ENCODE measurements at places on chromosomes 11 and 22.

DNA sequence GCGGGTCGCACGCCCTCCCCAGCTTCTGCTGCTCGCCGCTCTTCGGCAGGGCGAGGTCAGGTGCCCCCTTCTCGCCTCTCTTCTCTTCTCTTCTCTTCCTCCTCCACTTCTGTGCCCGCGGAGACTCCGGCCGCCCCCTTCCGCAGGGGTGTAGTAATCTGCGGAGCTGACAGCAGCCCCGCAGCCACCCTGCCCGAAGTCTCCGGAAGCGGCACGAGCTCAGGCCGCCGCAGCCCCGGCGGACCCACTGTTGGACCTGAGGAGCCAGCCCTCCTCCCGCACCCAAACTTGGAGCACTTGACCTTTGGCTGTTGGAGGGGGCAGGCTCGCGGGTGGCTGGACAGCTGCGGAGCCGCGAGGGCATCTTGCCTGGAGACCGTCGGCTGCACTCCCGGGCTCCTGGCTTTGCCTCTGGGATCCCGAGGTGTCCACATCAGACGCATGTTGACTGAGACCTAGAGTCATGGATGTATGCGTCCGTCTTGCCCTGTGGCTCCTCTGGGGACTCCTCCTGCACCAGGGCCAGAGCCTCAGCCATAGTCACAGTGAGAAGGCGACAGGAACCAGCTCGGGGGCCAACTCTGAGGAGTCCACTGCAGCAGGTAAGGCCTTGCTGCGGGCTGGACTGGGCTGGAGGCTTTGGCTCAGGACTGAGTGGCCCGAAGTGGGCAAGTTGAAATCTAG lies 486 bp downstream of the STIM1 start:
- peak; percentile 23 for DNase-seq

GRCh38 chr11:12085371-12086251 lies 24.8 kb upstream of the MICAL2 start:
- peak; percentile 63 for DNase-seq

GRCh38 chr11:34439610-34440198 lies 970 bp downstream of the CAT start:
- DNase-seq: no peak

- no peak for DNase-seq
These were observed 826 bp upstream of the EEF1G start for GRCh38 chr11:62574363-62575071.

DNA sequence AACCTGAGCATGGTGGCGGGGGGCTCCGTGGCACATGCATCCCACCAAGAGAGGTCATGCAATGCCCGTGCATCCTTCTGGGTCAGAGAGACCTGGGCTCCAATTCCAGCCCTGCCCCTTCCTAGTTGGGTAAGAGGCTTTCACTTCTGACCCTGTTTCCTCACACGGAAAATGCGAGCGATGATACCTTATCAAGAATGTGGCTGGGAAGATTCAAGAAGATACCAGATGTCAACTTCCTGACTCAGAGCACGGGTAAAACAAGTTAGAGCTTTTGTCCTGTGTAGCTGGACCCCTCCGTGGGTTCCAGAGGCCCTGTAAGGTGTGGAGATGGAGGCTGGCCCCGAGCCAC lies 8.7 kb upstream of the DGKZ start:
- DNase-seq: no peak

DNA sequence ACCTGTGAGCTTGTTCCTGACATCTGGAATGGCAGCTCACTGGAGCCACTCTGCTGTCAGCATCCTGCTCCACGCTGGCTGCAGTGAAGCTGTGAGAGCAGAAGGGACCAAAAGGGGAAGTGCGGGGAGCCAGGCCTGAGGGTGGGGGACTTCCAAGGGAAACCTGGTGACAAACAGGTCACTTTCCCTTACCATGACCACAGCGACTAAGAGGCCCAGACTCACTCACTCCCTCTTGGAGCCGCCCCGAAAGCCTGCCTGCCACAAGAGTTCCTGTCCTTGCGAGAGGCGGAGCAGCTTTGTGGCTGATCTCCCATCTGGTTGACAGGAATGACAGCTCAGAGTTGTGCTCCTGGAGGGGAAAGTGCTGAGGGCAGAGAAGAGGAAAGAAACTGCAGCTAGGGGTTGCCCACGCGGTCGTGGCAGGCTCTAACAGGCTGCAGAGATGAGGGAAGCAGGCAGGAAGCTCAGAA lies 183.8 kb upstream of the NTM start:
- DNase-seq: peak; percentile 1

DNA sequence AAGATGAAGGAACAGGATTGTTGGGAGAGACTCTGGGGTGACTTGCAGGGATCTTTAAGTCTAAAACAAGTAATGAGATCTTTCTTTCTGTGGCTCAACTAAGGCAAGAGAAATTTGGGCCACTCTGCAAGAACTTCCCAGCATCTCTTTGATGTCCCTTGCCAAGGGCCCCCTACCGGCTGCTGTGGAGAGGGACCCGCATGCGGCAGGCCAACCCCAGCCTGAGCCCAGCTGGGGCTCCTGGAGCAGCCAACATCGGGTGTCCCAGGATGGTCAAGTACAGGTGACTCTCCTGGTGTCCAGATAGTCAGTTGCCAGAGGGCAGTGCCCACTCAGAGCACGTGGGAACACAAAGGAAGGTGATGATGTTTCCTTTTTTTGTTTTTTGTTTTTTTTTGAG lies 363.2 kb downstream of the TBC1D22A start:
- no peak for DNase-seq

- no peak for DNase-seq
These were observed 2.3 kb downstream of the ATM start for GRCh38 chr11:108224911-108225786.

GRCh38 chr22:45136594-45136993 lies 27.1 kb upstream of the NUP50 start:
- DNase-seq: no peak

GRCh38 chr11:120326845-120327281 lies 1.8 kb downstream of the TLCD5 start:
- DNase-seq: no peak

- no peak for DNase-seq
These were observed 27.8 kb downstream of the LRP5 start for GRCh38 chr11:68340003-68340767.

DNA sequence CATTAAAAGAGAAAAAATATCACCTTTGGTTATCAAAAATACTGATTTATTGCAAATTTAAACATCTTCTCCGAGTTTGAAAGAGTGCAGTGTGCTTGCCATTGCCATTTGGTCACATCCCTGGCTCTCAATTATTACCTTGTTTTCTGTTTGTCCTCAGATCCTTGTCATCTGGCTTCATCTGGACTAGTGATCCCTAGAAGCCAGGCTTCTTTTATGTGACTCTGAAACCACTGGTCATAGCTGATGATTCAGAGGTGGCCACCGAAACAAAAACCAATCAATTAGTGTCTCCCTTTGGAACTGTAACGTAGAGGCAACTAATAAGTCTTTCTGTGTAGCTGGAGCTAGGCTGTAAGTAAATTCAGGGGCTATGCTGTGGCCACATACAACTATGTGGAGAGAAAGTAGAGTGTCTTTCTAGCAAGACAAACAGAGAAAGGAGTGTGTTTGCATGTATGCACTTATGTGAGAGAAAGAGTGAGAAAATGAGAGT lies 237.9 kb downstream of the LUZP2 start:
- DNase-seq: no peak

- no peak for DNase-seq
These were observed 200.1 kb upstream of the POU2AF2 start for GRCh38 chr11:111045407-111045803.

GRCh38 chr11:70528794-70529580 lies 130.7 kb downstream of the CTTN start:
- DNase-seq: no peak

- DNase-seq: no peak
These were observed 47.9 kb downstream of the OSBP2 start for GRCh38 chr22:30742291-30743256.

- no peak for DNase-seq
These were observed 368.4 kb upstream of the MTNR1B start for GRCh38 chr11:92601048-92601447.

GRCh38 chr11:17609291-17610084 lies 62.4 kb downstream of the OTOG start:
- no peak for DNase-seq

- DNase-seq: peak; percentile 69
These were observed 1.1 kb downstream of the MTFP1 start for GRCh38 chr22:30426388-30427353.

DNA sequence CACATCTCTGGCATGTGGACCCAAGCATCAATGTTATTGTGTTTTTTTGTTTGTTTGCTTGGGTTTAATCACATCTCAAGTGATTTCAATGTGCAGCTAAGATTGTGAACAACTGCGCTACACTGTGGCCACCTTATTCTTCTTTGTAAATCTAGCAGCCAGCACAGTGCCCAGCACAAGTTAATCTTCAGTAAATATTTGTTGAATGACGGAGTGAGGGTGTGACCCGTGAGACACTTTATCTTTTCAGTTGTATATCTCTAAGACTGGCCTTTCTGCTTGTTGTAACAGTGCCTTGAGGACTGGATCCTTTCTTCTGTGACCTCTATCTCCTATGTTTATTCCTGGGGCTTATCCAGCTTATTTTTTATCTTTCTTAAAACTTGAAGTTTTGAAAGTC lies 21.4 kb upstream of the AMOTL1 start:
- DNase-seq: no peak

GRCh38 chr11:86800076-86800959 lies at the start of gene PRSS23:
Gene PRSS23 (plus strand): TSS chr11:86800542. CDS start chr11:86807644, 7,102 bp downstream.
- DNase-seq: peak; percentile 61

GRCh38 chr22:47586038-47586437 lies 823.6 kb downstream of the TBC1D22A start:
- DNase-seq: no peak

- DNase-seq: no peak
These were observed 2.3 kb downstream of the CHKA start for GRCh38 chr11:68118706-68119448.

DNA sequence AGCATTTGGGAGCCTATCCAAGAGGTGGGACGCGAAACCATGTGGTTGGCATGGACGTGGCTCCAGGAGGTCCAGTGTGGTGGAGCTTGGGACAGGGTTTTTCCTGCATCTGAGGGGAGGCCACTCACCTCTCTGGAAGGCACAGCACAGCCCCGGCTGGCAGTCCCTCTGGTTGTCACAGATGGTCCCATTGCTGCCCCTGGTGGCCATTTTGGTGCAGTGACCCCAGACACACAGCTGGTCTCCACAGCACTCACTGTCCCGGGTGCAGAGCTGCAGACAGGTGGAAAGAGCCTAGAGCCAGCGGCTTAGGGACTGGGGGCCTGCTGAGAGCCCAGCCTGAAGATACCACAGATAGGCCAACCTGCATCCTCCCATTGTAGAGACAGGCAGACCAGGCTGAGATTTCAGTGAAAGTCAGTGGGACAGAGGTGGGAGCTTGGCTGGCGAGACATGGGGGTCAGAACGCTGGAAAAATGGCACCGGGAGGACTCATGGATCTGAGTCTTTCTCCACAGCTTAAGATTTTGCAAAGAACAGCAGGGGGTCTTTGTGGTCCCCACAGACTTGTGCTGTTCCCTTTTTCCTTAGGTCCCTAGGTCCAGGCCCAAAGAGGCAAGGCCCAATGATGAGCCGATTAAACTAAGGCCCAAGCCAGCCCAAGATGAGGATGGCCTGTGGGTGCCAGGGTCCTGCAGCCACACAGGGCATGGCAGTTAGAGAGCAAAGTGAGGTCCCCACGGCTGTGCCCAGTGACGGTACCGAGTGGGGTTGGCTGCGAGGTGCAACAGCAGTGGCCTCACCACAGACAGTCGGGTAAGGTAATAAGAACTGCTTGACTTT lies 41.4 kb downstream of the DKK3 start:
- peak; percentile 30 for DNase-seq

DNA sequence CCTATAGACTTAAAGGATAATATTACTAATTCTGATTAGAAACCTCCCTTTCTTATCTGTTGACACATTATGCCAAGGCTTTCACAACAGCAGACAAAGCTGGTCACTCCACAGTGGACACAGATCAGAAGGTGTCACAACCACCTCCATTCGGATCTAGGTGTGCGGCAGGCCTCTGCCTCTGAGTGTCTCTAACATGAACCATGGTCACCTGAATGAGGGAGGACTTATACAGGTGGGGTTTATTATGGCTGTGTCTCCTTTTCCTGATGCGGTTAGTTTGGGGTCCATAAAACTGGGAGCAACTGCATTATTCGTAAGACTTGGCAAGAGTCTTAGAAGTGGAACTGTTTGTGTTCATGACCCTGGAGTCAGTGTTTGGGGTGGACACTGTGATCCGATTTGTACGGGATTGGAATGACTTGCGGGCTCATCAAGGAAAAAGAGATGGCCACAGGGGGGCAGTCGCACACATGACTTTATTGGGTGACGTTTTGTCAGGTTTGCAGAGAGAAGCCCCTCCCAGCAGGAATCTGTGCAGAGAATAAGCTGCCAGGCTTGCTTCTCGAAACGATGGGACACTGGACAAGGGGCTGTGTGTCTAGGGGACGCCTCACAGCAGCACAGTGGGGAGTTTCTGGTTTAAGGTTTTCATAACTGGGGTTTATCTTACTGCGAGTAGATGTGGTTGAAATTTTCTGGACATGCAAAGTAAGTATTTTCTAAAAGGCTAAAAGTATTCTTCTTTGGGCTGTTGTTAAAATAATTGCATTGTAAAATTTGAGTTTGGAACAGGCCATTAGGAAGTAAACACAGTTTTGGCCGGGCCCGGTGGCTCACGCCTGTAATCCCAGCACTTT lies 90.6 kb downstream of the GAB4 start:
- DNase-seq: peak; percentile 53

- no peak for DNase-seq
These were observed 22.0 kb downstream of the ATG13 start for GRCh38 chr11:46639197-46639839.

DNA sequence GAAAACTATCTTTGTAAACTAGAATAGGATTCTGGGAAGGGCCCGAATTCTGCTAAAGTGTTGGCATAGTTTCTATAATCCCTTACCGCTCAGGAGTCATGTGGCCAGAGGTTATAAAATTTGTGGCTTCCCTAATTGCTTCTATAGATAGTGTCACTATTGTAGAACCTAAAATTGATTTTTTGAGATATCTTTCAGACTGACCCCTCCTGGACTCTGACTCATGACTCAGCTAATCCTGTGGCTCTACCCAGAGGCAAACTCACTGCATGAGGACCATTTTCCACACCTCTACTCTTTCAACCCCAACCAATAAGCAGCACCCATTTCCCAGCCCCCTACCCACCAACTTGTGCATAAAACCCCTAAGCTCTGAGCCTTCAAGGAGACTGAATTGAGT lies 61.8 kb upstream of the PRSS23 start:
- DNase-seq: no peak

Data from AG10803 (cell line).